ENCODE measurements at places on chromosomes 6 and 20.

DNA sequence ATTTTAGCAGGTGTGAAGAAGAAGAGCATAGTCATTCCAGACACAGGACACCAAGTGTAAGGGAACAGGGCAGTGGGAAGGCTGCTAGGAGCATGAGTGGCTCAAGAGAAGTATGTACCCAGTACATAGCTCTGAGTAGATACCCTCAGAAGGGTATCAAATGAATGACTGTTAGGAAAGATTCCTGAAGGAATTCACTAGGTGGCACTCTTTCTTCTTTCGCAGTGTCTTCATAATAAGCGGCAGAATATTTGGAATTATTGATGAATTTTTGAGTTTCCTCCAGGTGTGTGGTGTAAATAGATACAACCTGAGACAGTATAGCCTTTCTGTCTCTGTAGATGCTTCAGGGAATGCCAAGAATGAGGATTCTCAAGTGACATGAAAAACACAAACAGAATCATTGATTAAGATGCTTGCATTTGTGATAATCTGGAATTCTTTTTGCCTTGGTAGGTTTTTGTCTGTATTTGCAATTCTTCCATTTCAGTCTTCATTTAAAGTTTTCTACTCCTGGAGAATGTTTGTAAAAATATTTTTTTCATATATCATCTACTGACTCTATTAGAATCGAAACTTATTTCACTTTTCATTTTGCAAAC lies 264.3 kb upstream of the RIMS1 start:
- peak; percentile 30 for DNase-seq

- no peak for DNase-seq
Observed at GRCh38 chr20:33465481-33466302, 22.1 kb upstream of the SNTA1 start.

- DNase-seq = no peak
Observed at GRCh38 chr6:17042422-17043147, 59.3 kb upstream of the STMND1 start.

- DNase-seq = no peak
Observed at GRCh38 chr6:45441851-45442453, 64.2 kb upstream of the SUPT3H start.

DNA sequence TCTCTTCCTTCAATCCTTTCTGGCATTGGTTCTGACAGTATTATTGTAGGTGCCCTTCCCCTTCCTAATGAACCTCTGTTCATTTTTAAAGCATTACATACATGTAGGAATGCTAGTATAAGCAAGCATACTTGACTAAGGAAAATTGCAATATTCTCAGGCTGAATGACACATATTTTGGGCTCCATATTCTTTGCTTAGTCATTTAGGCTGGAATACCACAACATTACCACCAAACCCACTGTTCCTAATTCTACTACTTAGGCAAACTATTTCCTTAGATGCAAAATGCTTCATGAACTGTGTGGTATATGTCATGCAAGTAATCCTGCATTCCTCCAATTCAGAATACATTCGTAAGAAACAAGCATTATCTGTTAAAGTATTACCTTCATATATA lies 113.9 kb downstream of the PRDM1 start:
- peak; percentile 34 for DNase-seq

GRCh38 chr20:4412216-4412615 lies 309.5 kb upstream of the PRND start:
- no peak for DNase-seq

GRCh38 chr6:129923530-129924250 lies 62.6 kb upstream of the TMEM244 start:
- DNase-seq = peak; percentile 15

- DNase-seq = peak; percentile 23
Observed at GRCh38 chr6:90168693-90169131, 127.9 kb downstream of the BACH2 start.

DNA sequence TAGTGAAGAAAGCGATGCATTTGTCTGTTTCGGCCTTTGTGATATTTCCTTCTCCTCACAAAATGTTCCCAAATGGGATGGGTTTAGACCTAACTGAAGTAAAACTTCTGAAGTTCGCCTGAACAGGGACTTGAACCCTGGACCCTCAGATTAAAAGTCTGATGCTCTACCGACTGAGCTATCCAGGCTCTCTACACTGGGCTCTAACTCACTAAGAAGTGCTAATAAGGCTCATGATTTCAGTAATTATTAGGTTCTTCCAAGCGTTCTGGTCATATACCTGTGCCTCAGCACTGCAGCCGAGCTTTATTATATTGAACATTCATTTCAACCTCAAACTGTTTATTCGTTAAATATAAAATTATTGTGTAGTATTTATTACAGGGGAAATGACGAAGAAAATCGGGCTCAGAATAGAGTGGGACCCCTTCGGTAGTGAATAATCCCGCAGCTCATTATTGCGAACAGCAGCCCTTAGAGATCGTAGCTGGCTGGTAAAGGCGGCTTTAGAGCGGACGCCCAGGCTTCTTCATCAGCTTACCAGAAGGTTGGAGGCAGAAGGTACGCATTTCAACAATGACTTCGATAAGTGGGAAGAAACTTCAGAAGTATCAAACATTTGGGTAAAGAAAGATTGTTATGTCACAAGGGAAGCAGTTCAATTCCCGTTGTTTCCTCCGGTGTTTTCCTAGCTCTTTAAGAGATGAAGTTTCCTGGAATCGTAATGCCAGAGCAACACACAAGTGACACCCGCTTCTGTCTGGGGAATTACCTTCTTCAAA lies 119.0 kb upstream of the ZNF184 start:
- peak; percentile 91 for DNase-seq

- DNase-seq = no peak
Observed at GRCh38 chr6:37897321-37897720, 77.8 kb downstream of the ZFAND3 start.

DNA sequence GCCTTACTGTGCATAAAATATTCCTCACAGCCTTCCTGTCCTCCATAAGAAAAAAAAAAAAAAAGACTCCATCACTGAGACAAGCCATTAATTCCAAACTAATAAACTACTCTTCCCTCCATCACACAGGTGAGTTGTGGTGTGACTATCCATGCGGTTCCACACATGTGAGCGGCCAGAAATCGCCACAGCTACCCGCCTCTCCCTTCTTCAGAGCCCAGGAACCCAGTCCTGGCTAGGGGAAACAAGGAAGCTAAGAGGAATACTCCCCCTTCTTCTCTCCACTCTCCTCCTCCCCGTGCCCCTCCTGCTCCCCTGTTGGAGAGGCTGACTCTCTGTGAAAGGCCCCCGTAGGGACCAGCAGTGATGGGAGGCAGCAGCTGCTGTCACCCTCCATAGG lies 128.6 kb upstream of the ARID1B start:
- DNase-seq = no peak

DNA sequence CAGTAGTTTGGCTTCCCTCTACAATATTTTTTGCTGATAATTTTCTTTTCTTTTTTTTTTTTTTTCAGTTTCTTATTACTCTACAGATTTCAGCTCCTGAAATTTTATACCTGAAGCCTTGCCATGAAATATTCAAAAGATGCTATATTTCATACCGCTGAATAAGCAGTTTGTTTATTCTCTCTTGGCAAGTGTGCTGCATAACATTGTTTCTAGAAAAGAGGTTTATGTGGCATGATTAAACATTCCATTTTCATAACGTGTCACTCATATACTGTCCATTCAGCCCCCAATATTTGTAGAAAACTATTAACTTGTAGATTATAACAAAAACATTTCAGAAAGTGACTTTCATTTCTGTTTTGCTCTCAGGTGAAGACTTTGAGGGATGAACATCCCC lies 174.4 kb upstream of the NOX3 start:
- DNase-seq = no peak

DNA sequence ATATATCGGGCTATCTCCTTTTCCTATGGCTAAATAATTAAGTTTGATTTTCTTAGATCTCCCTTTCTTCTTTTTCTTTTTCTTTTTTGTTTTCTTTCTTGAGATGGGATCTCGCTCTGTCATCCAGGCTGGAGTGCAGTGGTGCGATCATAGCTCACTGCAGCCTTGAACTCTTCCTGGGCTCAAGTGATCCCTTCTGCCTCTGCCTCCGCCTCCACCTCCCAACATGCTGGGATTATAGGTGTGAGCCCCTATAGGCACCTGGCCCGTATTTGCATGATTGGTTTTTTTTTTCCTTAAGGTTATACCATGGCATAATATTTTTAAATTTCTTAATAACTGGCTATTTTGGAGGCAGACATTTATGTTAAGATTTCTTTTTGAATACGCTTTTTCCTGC lies 106.3 kb downstream of the SCAF8 start:
- no peak for DNase-seq

- DNase-seq = no peak
Observed at GRCh38 chr6:138972226-138972665, 15.8 kb downstream of the REPS1 start.

DNA sequence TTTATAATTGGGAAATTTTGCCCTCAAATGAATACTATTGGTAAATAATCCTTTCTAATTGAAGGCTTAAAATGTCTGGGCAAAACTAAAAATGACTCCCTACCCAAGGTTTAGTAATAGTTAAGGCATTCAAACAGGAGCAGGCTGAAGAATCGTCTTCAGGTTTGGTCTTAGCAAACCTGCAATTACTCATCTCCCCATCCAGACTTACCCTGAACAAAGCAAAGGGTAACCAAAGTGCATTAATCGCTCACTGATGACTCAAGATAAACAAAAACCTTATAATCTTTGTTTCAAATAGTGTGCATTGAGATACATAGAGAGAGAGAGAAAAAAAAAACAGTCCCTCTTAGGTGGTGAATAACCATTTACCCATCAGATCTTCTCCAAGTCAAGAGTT lies 225.5 kb downstream of the BMP2 start:
- DNase-seq = no peak
